ENCODE measurements at places on chromosomes 12 and 14.

DNA sequence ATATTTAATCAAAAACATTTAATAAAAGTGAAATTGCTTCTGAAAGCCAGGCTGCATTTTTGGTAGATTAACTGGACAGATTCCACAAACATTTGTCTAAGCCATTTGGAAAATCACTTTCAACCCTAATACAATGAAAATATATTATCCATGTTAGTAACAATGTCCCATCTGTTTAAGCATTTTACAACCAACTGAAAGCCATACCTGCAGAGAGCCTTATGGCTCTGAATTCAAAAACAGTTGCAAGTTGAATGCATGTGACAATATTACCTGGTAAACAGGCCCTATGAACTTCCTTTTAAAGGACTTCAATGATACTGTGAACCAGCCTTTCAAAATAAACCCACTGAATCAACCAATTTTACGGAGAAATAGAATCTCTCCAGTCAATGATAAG is 468.1 kb downstream of the BTG1 start:
- DNase-seq = no peak

GRCh38 chr12:119157978-119158377 is 20.8 kb upstream of the HSPB8 start:
- no peak for DNase-seq

DNA sequence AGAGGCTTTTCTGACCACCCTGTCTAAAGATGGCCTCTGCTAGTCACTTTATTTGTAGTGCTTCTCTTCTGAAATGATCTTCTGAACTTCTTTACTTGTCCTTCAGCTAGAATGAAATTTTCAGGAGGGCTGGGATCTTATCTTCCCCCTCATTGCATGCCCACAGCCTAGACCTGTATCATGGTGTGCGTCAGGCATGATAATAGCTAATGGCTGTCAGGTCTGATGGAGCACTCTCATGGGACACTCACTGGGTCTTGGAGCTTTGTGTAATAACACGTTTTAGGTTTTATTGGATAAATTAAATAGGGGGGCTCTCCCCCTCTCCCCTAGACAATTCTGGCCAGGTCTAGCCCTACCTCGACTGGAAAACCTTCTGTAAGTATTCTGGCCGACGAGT is 97.1 kb upstream of the NRXN3 start:
- DNase-seq = no peak

DNA sequence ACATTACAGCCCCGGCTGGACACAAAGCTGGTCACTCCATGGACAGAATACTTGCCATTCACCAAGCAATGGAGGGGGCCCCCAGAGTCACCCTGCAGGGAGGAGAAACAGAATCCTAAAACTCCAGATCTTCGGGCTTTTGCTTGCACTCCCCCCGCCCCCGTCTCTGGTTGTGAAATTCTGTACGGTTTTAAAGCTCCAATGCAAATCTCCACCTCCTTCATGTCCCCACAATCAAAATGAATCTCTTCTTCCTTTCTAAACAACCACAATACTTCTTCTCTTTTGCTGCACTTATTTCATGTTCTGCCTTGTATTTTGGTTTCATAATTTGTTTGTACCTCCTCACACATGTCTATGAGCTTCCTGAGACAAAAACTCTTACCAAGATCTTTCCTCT is 5.8 kb upstream of the BIN2 start:
- DNase-seq = peak; percentile 32

DNA sequence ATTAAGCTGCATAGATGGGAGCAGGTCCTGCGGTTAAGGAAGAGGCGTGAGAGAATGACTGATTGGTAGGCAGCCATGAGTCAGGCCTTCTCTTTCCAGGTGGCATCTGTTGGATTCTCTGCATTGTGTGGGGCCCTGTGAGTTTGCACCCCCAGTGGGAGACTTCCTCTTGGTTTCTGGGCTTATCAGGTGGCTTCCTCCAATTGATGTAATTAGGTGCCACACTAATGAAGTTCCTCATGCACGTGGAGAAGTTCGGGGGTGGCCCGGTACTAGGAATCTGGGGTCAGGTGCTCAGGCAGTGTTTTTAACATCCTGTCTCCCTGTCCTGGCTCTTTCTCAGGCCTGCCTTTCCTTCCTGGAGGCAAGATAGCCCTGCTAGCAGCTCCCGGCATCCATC is 765.1 kb upstream of the TMEM132C start:
- DNase-seq = no peak

GRCh38 chr14:38243696-38244240 is 12.1 kb downstream of the CLEC14A start:
- no peak for DNase-seq

- DNase-seq = no peak
Observed at GRCh38 chr12:104025771-104026170, 24.2 kb downstream of the GLT8D2 start.

DNA sequence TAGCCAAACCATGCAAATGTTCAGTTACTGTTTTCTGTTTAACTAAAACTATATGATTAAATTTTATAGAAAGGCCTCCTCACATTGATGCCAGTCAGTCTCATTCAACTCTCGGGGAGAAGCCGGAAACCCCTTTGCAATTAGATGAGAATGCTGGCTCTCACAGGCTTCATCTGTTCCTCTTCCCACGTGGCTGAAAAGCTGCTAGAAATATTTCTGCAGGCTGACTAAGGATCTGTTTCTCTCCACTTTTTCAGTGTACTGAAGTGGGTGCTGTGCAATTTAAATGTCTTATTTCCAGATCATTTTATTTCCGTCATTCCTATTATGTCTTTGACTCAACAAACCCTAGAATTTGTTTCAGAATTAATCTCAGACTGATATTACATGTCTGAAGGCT is 17.4 kb upstream of the KCNH3 start:
- no peak for DNase-seq

GRCh38 chr12:110176745-110177144 is 52.6 kb downstream of the IFT81 start:
- no peak for DNase-seq

DNA sequence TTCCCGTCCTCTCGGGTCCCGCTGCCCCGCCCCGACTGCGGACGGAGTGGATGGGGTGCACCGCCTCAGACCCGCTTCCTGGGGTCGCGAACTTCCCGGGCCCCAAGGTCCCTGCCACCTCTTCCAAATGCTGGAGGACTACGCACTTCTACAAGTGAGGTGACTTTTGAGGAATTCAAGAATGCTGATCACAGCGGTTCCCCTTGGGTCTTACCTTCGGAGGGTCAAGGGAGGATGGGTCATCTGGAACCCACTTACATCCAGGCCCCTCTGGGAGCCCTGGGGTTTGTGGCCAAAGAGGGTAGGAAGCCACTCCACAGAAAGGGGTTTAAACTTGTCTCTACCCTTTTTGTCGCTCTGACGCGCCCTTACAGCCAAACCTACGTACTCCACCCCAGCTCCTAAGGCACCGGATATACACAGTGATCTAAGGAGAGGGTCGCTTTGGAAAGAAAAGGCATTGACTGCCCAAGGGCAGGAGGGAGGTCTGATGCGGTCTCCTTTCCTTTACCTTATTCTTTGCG is 532 bp upstream of the PRKD1 start:
- DNase-seq = no peak

DNA sequence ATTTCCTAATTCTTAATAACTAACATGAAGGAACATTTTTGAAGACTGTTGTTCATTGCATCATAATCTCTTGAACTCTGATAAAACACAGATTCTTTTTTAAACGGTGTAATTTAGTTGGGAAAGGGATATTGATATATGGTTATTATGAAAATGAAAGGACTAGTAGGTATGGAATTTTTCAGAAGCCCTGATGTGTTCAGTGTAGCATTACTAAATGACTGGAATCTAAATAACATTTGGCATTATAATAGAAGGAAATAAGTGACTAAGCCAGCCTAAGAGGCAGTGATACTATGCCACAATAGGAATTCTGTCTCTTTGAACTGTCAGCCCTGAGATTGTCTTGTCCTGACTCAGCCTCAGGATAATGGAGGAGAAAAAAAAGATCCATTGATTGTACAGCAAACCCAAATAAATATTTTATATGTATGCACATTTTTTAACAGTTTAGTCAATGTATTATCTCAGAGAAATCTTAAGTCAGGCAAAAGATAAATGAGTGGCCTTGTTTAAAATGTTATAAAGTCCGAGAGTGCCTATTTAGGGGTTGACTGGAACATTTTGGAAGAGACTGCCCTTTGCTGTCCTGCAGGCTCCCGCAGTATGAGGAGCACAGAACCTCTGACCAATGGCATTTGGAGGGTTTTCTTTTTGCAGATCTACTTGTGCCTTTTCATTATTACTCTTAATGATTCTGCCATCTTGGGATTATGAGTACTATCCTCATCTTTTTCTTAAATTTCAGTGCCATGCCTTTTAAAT is 271.2 kb downstream of the EGLN3 start:
- no peak for DNase-seq

- DNase-seq = no peak
Observed at GRCh38 chr12:17301544-17301943, 695.6 kb upstream of the LMO3 start.

Measured in activated CD8-positive, alpha-beta T cell treated with anti-CD3 and anti-CD28 coated beads for 36 hours (primary cell).